ENCODE measurements at places on chromosomes 2 and 18.

DNA sequence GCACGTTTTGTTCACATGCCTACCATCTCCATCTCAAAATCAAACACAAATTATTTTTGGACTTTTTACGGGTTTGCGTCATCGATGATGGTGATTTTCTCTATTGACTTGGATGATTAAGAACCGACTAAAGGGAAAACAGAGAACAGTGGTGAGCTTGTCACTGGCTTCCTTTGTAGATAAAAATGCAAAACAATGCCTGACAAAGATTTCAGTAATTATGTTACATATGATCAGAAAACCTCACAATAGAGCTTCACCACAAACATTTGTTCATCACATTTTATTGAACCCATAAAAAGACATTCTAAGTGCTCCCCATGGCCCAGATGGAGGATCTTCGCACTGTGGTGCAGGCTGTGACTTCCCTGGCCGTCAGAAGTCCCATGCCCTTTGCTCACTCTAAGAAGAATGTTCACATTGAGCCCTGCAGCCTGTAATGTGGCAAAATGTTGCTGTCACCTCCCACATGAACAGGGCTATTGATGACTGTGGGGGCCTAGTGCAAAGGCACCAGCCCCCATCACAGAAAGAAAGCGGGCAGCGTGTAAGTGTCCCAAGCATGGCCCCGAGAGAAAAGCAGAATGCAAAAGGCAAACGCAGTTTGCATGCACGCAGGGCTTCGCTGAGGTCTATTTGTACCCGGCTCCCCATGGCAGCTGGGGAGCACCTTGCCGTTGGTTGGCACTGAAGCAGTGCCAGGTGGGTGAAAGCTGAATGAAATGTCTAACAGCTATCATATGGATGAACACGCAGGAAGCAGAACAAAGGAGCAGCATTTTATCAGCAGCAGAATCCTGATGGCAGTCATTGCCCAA lies 60.6 kb downstream of the BCL2 start:
- no peak for DNase-seq

GRCh38 chr2:240407090-240407489 lies 28.4 kb upstream of the GPC1 start:
- no peak for DNase-seq

DNA sequence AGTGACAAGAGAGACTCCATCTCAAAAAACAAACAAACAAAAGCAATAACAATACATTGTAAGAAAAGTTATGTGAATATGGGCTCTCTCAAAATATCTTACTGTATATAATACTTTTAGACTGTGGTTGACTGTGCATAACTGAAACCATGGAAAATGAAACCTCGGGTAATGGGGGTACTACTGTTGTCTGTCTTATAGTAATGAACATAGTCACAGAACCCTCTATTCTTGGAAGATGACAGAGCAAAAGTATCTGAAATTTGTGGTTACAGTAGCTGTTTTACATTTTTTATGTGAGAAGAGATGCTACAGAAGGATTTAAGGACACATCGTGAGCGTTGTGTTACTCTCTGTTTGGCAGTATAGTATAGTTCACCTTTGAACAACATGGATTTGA lies 60.5 kb downstream of the MAP4K4 start:
- no peak for DNase-seq

GRCh38 chr18:8365006-8365405 lies 244.2 kb upstream of the RAB12 start:
- DNase-seq = no peak

GRCh38 chr2:105032476-105032875 lies 5.4 kb upstream of the MRPS9 start:
- no peak for DNase-seq

DNA sequence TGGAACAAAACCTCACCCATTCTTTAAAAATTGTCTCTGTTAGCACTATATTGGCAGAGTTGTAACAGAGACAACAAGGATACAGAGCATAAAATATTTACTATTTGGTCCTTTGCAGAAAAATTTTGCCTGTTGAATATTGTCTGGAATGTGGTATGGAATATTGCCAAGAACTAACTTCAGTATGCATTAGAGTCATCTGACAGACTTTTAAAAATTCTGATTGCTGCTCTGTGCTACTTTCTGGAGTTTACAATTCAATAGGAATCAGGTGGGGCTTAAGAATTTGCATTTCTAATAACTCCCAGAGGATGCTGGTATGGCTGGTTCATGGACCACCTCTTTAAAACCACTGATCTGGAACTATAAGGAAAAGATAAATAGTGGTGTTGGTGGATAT lies 32.8 kb upstream of the NYAP2 start:
- no peak for DNase-seq
